Head of caudate nucleus (tissue), 42 donors: ENCODE measurements at places on chromosomes 3 and 15.

- no peak for DNase-seq
Measured at GRCh38 chr3:157249606-157250005, 89.7 kb upstream of the CCNL1 start.

DNA sequence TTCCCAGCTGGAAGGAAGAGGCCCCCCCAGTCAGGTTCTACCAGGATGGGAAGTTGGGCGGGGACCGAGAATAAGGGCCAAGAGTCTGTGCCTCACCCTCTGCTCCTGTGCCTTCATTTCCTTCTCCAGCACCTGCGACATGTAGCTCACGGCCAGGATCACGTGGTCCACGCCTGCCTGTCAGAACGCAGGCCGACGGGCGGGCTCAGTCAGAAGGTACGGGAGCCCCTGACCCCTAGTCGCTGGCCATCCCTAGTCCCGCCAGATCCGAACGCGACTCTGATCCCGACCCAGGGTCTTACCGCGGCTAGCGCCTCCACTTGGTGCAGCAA lies 489 bp downstream of the GMPPB start:
- peak; percentile 55 for DNase-seq

DNA sequence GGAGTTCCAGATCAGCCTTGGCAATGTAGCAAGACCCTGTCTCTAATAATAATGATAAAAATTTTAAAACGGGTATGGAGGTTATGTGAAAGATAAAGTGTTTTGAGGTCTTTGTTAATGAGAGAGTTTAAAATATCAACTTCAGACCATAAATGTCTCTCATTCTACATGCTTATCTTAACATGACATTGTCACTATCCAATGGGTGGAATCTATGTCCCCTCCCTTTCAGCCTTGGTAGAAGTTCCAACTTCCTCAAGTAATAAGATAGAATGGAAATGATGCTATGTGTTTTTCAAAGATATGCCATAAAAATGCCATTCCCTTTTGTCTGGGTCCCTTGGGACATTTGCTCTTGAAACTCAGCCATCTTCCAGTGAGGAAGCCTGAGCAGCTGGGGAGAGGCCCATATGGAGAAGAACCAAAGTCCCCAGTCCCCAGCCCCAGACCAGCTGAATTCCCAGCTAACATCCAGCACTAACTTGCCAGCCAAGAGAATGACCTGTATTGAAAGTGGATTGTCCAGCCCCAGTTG lies 17.0 kb downstream of the RPSA start:
- no peak for DNase-seq

GRCh38 chr15:65326818-65327217 lies 22.3 kb downstream of the RNU5B-1 start:
- DNase-seq = no peak

DNA sequence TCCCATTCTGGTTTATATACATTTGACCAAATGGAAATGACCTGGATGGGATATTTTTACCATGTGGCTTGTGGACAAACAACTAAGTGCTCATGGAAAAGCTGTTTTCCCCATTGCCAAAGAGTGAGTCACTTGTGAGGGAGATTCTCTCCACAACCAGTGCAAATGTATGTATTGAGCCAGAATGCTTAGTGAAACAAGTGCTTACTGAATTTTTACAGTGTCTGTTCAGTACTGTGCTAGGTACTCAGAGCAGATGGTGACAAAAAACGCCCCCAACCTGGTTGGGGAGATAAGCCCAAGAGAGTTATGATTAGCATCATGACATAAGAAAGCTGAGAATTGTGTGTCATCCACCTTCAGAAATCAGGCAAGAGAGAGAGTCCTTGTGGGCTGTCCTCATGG lies 2.3 kb downstream of the CHP1 start:
- DNase-seq = no peak

DNA sequence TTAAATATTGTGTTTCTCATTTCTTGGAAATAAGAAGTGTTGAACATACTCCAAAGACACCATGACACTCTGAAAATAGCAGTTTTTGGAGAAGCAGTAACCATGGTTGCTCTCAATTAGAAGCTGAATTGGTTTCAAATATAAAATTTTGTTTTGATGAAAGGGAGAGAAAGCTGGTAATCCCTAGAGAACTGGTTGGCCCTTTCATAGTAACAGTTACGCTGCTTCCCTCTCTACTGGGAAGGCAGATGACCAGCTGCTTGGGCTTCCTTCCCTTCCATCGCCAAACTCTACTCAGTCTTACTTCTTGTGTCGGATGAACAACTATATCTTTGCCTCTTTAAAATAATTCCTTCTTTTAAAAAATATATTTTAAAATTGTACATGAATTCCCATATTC lies 19.2 kb downstream of the LARS2 start:
- DNase-seq = no peak

GRCh38 chr3:27632431-27633223 lies 89.5 kb downstream of the EOMES start:
- peak; percentile 9 for DNase-seq

- no peak for DNase-seq
Measured at GRCh38 chr3:186959029-186959624, 28.8 kb downstream of the ST6GAL1 start.

DNA sequence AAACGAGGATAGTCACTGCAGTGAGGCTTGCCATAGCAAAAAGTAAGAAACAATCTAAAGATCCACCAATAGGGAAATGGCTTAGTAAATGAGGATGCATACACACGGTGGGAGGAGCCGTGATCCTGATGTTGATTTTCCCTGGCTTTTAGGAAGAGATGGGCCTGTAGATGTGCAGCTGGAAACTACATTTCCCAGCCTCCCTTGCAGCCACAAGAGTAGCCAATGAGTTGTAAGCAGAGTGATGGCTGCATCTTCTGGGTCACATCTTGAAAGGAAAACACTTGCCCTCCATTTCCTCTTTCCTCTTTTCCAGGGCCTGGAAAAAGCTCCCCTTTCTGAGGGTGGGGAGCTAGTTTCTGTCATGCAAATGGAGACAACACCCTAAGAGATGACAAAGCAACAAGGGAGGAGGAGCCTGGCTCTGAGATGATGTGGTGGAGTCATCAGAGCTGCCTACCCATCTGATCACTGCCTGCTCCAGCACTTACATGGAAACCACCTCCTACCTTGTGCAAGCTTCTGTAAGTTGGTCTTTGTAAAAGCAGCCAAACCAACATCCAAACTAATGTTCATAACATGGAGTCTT lies 139.1 kb downstream of the TLE3 start:
- no peak for DNase-seq

- no peak for DNase-seq
Measured at GRCh38 chr3:142087676-142088075, 61.7 kb downstream of the TFDP2 start.

DNA sequence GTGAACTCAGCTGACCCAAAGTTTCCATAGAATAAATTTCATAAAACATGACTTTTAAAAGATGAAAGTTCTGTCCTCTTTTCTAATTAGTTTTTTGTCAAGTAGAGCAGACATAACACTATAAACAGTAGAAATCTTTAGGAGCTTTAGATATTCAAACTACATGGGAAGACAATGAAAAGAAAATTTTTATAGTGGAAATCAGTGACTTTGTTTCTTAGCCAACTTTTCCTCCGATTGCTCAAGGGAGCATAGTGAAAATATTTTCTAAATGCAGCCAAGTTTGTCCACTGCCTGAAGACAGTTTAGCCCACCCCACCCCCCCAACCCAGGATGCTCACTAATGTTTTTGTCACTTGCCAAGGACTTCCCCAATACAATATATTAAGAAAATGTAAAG lies 114.9 kb downstream of the PLD1 start:
- no peak for DNase-seq

GRCh38 chr15:63992300-63992699 lies 54.0 kb downstream of the DAPK2 start:
- DNase-seq = no peak

DNA sequence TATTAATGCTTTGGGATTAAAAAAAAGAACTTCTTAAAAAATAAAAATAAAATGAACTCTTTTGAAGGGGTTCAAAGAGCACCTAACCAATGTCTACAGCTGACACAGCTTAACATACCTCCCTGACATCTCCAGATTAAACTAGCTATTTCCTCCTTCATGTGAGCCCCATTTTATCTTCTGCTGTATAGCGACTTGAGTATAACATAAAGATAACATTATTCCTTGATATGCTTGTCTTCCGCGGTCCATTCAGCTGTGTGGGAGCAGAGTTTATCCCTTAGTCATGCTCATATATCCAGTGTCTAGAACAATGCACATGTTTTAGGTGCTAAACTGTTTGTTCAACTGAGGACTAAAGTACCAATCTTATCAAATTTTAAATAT lies 7.8 kb upstream of the CHRM5 start:
- no peak for DNase-seq

- DNase-seq = no peak
Measured at GRCh38 chr15:95995375-95996168, 334.9 kb upstream of the NR2F2 start.

DNA sequence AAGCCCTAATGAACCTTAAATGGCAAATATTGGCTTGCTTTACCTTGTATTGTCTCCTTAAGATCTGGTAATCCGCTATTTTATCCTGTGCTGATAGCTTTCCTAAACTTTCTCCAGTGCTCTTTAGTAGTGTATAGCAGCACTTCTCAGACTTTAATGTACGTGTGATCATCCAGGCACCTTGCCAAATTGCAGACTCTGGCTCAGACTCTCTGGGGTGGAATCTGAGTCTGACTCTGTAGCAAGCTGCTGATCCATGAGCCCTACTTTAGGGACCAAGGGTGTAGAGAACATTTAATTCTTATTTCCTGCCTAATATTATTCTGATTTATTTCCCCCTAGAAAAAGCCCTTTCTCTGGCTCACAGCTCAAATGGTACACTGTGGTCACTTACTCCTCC lies 518.8 kb upstream of the ZNF385D start:
- DNase-seq = no peak

DNA sequence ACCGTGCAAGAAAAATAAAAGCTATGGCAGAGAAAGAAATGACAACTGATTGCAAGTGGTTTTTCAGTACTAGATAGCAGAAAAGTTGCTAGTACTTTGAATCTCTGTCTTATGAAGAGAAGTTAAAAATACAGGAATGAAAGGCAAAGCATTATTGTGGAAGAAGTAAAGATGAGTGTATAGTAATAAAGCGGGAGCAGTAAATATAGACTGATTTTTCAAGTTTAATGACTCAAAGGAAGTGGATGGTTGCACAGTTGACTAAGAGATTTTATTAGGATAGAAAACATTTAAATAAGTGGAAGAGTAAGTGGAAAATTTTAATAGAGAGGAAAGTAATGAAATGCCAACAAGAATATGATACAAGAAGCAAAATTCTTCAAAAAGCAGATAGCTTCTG lies 1076.1 kb upstream of the CADM2 start:
- no peak for DNase-seq

GRCh38 chr15:83926116-83926515 lies 272.2 kb downstream of the ADAMTSL3 start:
- no peak for DNase-seq

GRCh38 chr3:126678693-126679317 lies 23.9 kb upstream of the TXNRD3 start:
- no peak for DNase-seq

DNA sequence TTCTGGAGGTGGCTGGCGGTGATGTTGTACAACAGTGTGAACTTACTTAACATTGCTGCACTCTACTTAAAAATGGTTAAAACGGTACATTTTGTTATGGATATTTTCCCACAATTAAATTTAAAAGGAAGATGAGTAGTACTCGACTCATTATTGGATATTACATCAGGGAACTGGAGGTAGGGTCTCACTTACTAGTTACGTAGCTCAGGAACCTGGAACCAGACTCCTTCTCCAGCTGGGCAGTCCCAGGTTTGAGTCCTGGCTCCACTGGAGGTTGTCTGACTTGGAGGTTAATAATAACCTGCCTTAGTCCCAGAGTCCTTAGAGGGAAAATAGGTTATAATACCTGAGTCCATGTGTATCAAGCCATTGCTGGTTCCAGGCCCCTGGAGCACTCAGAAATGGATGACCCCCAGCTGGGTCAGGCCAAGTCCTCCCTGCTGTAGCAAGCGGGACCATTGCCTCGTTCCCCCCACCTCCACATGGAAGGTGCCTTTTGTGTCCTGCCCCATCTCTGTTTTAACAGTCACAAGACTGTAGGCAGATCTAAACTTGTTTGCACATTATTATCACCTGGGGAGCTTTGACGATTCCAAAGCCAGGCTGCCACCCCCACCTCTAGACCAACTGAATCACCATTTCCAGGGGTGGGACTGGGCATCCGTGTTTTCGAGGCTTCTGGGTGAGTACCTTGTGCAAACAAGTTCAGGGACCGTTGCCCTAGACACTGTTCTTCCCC lies 126.6 kb downstream of the IGF1R start:
- DNase-seq = no peak

DNA sequence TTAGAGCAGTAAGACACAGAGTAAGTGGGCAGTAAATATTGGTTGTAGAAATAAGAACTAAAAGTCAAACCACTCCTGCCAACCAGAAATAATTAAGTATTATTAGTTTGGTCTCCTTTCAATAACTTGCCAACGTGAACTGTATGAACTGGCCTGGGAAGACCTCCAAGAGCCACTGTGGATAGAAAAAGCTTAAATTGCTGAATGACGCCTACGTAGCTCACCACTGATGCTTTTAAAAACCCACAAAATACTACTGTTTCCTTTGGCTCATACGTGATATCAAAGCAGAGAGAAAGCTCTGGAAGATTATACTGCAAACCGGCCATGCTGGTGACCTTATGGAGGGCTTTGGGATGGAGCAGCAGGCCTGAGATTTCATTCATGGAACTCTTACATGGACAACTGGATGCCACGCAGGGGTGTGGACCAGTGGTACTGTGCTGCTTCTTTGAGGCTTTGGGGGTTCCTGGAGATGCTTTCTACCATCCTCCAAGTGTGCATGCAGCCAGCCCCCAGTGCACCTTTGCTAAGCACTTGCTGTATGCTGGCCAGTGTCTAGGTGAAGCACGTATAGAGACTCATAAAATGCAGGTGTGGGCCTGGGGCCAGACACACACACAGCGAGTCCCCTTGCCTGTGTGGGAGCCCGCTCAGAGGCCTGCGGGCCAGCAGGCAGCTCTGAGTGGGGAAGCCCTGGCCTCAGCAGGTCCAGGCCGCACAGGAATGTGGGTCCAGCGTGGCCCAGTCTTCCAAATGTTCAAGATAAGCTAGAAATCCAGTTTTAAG lies 66.8 kb downstream of the ABTB1 start:
- no peak for DNase-seq

DNA sequence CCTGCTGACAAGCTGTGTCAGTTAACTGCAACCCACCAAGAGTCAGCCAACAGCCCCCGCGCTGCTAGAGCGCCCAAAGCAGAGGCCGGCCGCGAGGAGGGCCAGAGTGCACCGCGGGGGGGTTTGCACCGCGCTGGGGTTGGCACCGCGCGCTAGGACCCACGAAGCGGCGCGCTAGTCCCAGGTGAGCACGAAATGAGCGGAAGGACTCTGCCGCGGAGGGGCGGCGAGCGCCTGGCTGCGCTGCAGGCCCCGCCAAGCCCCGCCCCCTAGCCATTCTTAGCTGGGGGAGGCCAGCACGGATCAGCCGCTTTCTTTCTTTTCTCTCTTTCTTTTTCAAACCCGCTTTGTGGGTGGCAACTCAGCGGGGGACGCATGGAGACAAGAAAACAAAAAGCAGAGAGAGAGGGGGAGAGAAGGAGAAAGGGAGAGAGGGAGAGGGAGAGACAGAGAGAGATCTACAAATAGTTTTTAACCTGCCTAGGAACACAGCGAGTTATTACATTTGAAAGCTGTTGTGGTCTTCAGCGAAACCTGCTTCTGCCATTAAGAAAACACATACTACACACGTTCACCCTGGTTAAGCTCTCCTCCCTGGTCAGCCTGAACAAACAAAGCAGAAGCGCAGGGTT lies 6.9 kb upstream of the FOXB1 start:
- no peak for DNase-seq

- no peak for DNase-seq
Measured at GRCh38 chr3:192296845-192297244, 430.5 kb downstream of the FGF12 start.
